Stimulated activated CD8-positive, alpha-beta memory T cell treated with anti-CD3 and anti-CD28 coated beads, Interleukin-4, amount 100 ng/mL, for 1 hour (primary cell): ENCODE measurements at places on chromosomes 1 and 21.

DNA sequence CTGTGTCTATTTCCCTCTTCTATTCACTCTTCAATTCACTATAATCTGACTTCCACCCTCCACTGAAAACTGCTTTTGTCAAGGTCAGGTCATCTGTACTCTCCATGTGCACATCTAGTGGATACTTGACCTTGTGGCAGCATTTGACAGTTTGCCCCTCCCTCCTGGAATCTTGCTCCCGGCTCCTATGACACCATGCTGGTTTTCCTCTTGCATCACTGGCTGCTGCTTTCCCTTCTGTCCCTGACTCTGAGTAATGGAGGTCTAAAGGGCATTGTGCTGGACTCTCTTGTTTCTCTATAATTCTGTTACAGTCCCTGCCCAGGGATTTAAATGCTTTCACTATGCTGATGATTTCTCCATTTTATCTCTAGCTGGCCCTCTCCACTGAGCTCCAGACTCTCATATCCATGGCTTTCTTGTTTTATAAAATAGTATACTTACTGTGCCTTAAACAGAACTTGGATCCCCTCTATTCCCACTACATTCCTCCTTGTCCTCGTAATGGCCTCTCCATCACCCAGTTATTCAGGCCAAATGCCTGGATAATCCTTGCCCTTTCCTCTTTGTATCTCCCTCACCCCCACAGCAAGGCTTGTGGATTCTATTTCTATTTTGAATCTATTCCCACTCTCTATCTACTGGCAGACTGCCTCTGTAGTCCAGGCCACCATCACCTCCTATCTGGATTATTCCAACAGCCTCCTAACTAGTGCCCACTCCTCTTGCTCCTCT lies 36.8 kb upstream of the PODN start:
- no peak for DNase-seq

DNA sequence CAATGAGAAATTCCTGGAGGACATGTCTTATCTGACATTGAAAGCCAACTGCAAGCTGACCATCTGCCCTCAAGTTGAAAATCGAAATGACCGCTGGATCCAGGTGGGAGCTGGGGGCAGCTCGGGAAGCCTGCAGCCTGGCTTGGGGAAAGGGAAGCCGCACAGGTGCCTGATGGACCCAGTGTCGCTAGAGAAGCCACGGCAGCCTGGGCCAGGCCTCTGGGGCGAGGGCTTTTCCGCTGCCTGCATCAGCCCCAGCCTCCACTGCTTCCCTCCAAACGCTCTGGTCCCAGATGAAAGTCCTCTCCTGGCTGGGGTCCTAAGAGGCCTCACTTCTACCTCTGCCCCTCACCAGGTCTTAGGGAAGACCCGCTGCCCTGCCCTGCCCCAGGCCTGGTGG lies 18.8 kb upstream of the PADI3 start:
- DNase-seq = no peak

DNA sequence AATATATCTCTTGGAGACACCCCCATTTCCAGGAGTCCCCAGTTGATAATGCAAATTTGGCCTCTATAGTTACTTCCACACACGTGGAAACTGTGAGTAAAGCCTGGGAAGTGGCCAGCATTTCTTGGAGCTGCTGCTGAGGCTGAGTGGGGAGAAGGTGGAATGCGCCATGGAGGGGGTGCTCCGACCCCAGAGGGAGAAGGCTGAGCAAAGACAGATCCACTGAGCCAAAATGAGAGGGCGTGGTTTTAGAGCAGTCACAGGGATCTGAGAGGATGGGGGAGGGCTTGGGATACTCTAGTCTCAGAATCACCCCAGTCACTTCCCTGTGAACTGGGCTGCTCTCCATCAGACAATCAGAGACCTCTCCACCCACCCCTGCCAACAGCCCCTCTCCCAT lies 38.7 kb downstream of the TRIM62 start:
- no peak for DNase-seq

- DNase-seq = no peak
Observed at GRCh38 chr1:221709854-221710253, 32.0 kb downstream of the DUSP10 start.

- DNase-seq = no peak
Observed at GRCh38 chr1:199302554-199302953, 663.7 kb downstream of the PTPRC start.

DNA sequence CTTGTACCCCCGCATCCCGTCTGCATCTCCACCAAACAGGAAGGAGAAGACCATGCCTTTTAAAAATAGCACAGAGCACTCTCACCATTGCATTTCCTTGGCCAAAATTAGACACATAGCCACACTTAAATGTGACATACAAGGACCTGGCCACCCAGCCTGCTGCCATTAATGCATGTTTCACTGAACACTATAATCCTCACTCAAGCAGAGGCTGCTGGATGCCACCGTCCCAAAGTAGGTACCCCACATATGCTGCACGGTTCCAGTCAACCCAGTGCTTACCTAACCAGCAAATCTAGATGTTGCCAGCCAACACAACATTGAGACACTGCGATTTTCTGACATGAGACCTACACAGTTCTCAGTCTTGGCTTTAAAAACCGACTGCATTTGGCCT lies 107.7 kb downstream of the ADSS2 start:
- no peak for DNase-seq

DNA sequence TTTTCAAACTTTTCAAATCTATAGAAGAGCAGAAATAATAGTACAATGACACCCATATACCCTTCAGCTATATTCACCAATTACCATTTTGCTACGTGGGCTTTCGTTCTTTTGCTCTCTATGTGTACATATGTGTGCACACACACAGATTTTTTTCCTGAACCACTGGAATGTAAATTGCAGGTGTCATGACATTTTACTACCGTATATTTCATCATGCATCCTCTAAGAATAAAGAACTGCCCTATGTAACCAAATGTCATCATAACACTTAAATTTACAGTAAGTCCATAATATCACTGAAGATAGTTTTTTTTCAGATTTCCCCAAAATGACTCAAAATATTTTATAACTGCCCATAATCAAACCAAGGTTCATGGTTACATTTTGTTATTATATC lies 88.4 kb upstream of the GFI1 start:
- no peak for DNase-seq

- DNase-seq = no peak
Observed at GRCh38 chr1:18828224-18828623, 31.2 kb downstream of the TAS1R2 start.

DNA sequence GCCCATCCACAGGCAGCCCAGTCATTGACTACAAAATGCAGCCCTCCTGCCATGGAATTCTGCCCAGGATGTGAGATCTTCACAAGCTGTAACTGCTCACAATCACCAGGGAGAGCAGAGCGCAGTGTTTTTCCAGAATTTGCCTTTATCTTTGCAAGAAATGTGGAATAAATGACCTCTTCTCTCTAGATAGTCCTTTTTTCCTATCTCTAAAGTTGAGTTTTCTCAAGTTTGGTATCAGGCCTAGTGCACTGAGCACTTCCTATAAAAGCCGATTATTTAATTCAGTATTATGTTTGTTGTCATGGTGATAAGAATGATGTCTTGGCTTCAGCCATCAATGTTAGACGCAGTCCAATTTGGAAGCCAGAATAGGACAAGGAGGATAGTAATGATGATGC lies 246.9 kb upstream of the IRF2BP2 start:
- no peak for DNase-seq

- DNase-seq = no peak
Observed at GRCh38 chr1:232548691-232549090, 81.2 kb downstream of the SIPA1L2 start.

DNA sequence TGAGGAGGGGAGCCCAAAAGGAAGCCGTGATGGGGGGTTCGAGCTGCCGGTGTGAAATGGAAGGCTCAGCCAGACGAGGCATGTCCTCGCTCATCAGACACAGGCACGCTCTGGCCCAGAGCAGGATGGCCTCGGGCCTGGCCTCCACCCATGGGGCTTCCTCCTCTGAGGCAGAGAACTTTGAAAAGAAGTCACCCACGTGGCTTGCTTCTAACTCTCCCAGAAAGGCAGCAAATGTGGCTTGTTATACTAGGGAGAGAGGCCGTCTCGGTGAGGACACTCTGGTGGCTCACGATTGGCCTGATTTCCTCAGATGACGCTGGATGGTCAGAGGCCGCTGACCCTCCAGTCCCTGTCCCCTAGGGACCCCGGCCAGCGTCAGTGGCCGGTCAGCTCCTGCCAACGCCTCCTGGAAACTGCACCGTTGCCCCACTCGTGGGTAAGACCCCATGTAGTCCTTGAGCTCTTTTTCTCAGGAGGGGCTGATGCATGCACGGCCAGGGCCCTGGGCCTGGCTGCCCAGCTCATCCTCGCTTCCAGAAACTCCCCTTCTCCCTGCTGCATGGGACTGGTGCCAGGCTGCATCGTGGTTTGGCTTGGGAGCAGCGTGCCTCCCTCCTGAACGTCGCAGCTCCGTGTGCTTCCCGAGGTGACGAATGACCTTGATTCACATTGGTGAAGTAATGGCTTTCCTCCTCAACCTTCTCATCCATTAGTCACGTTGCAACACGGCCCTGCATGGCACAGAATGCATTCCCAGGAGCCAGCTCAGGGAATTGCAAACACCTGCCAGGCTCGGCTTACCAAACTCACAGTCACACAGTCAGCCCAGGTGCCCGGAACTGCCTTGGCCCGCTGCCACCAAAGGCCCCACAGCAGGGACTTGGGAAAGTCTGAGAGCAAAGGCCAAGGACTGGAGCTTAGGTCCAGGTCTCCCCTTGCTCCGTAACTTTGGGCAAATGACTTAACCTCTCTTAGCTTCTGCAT lies 58.8 kb downstream of the TOMM20 start:
- DNase-seq = no peak

- no peak for DNase-seq
Observed at GRCh38 chr1:105004515-105004914, 1254.8 kb downstream of the AMY1C start.

GRCh38 chr1:161044535-161044907 lies 1.3 kb downstream of the USF1 start:
- no peak for DNase-seq

GRCh38 chr21:27023186-27023585 lies 56.3 kb upstream of the ADAMTS5 start:
- no peak for DNase-seq

GRCh38 chr21:40729761-40730425 lies 117.1 kb downstream of the DSCAM start:
- DNase-seq = no peak

DNA sequence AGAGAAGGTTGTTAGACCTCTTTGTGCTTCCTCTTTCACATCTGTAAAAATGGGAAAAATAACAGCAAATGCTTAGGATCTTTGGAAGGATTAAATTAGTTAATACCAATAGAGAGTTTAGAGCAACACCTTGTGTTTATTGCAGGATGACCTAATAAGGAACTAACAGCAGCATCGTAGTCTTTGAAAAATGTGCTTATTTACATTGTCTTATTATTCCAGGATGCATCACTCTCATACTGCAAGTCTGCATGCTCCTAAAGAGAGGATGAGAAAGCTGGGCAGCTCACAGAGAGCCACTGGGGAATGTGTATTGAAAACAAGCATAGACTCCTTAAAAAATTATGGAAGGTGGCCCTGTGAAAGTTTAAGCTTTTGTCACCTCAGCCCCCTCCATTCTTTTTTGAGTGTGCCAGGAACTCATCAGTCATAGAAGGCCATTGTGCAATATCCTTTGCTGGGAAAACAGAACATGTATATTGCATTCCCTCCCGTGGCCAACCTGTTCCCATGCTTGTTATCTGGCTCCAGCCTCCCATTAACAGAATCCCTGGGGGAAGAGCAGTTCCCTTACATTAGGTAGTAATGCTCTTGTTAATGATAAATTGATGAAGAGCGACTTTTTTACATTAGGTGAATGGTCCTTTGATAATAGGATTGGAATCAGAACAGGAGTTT lies 180.7 kb downstream of the ZNF326 start:
- no peak for DNase-seq

DNA sequence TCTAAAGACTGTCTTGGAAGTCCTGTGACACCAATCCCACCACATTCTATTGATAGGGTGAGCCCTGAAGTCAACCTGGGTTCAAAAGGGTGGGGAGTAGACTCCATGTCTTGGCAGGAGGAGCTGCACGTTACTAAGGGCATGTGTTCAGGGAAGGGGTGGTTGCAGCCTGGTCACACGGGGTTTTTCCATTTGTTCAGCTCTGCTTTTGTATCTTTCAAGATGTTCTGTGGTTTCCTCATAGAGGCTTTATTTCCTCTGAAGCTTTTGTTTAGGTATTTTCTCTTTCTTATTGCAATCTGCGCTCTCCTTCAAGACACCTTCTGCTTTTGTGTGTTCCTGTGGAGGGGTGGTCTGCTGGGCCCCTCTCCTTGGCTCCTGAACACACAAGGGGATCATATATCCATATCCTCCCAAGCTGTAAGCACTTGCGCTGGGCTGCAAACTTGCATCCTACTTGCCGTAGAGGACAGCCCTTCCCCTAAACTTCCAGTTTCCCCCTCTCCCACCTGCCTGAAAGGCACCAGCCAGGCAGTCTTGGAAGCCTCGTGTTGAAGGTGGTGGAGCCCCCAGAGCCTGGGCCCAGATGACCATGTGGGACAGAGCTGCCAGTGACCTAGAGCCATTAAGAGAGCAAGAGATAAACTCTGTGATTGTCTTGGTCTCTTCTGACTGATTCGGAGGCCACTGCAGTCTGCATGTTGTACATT lies 62.5 kb upstream of the TRAPPC10 start:
- no peak for DNase-seq

DNA sequence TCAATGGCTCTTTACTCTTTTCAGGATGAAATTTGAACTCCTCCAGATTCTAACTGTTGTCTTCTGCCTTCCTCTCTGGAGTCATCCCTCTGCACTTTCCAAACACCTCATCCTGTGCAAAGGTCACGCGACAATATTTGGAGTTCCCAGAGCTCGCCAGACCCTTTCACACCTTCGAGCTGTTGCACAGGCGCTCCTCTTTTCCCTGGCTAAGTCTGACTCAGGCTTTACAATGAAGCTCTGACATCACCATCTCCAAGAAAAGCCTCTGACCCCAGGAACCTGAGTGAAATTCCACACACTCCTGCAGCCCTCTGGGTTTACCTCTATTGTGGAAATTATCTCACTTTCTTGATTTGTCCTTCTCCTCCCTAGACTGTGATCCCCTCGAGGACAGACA lies 270.3 kb downstream of the RGS7 start:
- DNase-seq = no peak

DNA sequence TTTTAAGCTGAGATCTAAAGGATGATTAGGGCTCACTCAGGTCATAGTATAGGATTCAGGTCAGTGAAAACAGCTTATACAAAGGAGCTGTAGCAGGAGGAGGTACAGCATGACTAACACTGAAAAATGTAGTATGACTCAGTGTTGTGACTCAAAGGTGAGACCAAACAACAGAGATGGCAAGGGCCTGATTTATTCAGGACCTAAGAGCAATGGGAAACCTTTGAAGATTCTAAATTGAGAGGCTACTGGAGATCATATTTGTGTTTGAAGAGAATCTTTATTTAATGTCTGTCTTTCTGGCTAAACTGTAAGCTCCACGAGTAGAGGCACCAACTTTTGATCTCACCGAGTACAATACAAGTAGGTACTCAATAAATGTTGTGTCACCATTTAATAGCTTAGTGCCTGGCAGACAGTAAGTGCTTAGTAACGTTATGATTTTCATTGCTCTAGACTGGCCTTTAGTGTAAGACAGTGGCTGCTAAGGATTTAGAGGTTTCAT lies 43.5 kb downstream of the PRKAA2 start:
- no peak for DNase-seq
